ENCODE measurements at places on chromosomes 16 and 17.

- no peak for DNase-seq
Measured at GRCh38 chr16:16106466-16106865, 116.8 kb downstream of the ABCC6 start.

DNA sequence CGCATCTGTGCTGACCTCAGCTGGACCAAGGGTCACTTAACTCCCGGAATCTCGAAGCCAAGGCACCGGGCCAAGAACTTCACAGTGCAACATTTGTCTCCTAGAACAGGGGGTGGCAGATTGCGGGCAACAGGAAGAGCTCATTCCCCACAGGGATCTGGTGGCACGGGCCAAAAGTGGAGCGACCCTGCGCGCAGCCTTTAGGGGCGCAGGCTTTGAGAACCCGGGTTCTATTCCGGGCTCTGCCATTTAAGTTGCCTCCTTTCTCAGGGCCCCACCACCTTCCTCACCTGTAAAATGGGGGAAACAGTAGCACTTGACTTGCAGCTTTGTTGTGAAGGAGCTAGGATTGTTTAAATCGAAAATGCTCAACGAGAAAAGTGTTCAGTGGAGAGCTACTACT lies 651 bp downstream of the SHMT1 start:
- no peak for DNase-seq

- DNase-seq: no peak
Measured at GRCh38 chr16:11218604-11218962, 37.4 kb downstream of the SOCS1 start.

DNA sequence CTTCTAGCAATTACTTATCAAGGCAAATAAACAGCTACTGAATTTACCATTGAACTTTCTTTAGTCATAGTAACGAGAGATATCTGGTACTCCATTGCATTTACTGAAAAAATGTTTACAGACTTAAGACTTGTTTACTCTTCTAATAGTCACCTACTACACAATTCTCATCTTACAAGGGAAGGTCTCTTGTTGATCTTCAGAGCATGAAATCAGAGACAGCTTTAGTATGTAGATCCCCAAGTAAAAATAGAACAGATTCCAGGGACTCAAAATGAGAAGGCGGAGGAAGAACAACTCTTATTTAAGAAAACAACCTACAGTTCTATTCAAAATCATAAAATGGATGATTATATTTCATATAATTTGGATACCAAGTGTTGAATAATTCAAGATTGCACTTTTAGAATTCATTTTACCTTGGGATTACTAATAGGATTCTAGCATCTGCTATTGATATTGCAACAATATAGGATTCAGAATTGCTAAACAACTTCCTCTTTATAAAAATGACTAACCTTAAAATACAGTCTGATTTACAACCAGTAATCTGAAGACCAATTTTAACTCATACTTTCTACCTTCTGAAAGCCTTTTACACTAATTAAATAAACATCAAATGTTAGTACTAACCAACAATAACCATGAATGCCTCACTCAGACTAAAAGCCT lies 20.8 kb downstream of the UBE2G1 start:
- no peak for DNase-seq

- DNase-seq: no peak
Measured at GRCh38 chr17:72387487-72387886, 266.7 kb downstream of the SOX9 start.

- no peak for DNase-seq
Measured at GRCh38 chr17:17650959-17651358, 30.3 kb upstream of the RAI1 start.

DNA sequence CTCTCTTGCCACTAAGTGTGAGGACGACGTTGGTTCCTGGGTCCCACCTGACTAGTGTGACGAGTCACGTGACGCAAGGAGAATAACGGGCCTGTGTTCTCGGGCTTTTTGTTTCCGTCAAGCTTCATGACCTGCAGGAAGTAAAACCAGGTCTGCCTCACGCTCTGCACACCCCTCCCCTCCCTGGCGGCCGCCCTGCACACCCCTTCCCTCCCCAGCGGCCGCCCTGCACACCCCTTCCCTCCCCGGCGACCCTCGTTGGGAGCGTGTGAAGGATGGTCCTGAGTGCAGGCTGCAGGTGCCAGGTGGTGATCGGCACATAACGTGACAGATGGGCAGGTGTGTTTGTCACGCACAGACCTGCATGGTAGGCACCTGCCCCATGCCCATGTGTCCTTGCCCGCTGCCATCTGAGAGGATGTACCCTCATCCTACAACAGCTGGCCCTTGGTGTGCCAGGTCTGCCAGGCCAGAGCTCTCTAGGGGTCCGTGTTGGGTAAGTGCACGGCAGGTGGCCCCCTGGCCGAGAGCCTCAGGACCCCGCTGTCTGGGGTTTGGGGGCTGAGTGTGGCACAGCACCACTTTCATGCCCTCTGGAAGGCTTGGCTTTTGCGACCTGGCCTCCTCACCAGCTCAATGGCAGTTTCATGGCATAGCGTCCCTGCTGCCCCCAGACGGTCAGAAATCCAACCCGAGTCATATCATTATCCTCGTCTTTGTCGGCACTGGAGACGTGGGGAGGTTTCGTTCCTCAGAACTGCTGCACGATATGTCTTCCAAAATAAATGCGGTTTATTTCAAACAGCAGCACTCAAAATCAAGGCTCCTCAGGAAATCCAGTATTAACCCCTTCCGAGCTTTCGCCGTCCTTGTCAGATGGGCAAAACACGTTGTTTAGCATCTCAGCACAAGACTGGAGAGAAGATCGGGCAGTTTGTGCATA lies 191.8 kb upstream of the CHMP6 start:
- no peak for DNase-seq

- peak; percentile 54 for DNase-seq
Measured at GRCh38 chr16:28218109-28218508, 6.3 kb upstream of the XPO6 start.

- peak; percentile 32 for DNase-seq
Measured at GRCh38 chr16:20774703-20775362, 11.0 kb downstream of the ACSM3 start.

DNA sequence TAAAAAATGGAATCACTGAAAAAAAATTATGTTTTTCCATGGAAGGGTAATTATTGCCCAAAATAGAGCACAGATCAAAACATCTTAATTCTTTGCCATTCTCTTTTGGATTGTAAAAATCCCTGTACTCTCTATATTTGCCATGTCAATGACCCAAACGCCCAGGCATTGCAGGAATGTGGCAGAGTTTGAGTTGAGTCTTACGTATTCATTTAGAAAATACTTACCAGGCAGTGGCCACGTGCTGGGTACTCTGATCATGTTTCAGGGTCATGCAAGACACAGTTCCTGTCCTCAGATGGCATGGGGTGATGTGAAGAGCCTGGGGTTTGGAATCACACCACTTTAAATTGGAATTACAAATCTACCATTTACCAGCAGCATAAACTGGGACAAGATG lies 267.7 kb downstream of the ABCC12 start:
- no peak for DNase-seq

DNA sequence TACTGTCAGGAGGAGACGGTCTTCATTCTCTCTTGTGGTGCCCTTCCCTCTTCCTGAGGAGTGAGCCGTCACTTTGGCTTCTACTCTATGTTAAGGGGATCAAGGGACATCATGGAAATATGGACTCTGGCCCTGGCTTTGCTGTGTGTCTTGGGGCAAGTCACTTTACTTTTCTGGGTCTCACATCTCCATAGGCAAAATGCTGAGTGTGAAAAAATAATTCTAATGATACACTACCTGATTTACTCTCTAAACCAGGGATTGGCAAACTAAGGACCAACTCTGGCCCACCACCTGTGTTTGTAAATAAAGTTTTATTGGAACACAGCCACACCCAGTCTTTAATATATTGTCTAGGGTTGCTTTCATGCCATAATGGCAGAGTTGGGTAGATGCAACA lies 548.7 kb upstream of the CDH5 start:
- DNase-seq: no peak

GRCh38 chr17:2178798-2179501 lies 124.0 kb downstream of the HIC1 start:
- DNase-seq: no peak

DNA sequence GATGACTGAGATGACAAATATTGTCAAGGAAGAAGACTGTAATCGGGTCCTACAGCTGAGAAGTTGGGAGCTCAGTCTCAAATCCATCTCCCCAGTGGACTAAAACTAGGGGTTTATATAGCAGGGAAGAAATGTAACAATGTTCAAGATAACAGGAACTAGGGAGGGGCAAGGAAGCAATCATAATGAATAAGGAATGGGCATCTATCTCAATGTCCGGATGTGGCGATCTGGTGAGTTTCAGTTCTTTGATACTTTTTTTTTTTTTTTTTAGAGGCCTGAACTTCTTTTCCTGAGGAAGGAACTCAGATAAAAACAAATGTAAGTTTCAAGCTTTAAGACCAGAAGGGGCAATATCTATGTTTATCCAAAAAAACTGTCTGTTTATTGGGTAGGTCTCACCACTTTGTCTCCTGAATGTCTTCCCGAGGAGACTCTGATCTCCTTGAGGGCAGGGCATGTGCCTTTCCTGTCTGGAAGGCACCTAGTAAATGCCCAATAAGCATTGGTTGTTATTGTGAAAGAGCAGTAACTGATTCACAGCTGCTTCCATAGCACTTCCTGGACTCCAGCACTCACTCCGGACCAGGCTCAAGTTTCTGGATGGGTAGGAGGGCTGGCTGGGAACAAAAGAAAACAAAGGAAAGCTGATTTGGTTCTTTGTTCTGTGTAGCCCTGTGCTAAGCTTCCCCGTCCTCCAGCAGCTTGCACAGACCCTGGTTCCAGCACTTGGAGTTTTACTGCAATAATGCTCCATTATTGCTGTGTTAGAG lies 51.9 kb downstream of the MEOX1 start:
- DNase-seq: no peak

- no peak for DNase-seq
Measured at GRCh38 chr17:6257336-6257735, 177.6 kb downstream of the AIPL1 start.

DNA sequence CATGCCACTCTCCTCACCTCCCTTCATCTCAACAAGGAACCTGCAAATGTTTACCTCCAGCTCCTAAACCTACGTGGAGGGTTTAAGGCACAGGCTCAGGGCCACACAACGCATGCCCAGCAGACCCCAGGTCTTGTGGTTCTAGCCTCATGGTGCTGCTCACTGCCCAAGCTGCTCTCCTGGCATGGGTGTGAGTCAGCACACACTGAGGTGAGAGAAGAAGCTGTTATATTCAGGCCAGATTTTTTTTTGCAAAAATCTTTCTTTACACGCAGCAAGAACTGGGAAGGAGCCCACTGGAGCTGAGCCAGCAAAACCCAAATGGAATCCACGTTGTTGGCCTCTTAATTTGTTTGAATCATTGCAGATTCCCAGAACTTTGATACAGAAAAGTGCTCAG lies 5.5 kb upstream of the C16orf96 start:
- no peak for DNase-seq

GRCh38 chr16:61313931-61314330 lies 722.3 kb downstream of the CDH8 start:
- no peak for DNase-seq

- no peak for DNase-seq
Measured at GRCh38 chr16:56658327-56658875, 642 bp downstream of the MT1F start.

GRCh38 chr16:50670476-50670875 lies 10.6 kb downstream of the SNX20 start:
- no peak for DNase-seq

- DNase-seq: no peak
Measured at GRCh38 chr16:22225060-22225459, 19.0 kb downstream of the EEF2K start.

DNA sequence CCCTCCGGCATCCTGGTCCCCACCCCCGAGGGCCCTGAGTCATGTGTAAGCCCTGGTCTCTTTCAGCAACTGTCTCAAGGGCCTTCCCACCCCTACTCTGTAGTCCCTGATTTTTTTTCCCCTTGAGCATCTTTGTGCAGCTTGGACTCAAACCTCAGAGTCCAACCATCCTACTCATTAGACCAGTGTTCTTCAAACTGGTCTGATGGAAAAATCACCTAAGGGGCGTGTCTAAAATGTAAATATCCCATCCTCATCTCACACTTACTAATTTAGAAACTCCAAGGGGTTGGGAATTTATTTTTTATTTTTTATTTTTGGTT lies 624 bp downstream of the G6PC3 start:
- DNase-seq: peak; percentile 47

GRCh38 chr17:80456465-80457235 lies 19.8 kb downstream of the NPTX1 start:
- DNase-seq: no peak

DNA sequence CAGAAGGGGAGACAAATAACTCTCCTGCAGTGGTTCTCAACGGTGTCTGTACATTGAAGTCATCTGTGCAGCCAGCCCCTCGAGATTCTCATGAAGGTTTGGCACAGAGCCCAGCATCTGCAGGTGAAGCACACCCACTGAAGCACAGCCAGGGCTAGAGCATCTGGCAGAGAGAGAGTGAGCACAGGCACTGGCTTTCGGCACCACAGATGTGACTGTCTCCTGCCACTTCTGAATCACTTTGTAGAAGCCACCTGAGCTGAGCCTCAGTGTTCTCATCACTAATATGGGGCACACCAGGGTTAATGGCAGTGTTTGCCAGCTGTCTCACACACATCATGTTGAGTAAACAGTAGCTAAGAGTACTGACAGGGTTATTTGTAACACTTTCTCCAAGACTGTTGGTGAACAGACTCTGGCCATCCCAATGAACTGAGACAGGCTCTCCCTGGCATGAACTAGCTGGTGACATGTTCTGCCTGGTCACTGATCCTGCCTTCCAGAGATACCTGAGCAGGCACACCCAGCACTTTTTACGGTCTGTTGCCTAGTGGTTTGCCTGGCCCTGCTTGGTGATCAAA lies 10.9 kb downstream of the HSPB9 start:
- no peak for DNase-seq

GRCh38 chr17:3575511-3575910 lies 17.9 kb upstream of the TRPV3 start:
- DNase-seq: no peak

GRCh38 chr16:2904100-2904921 lies 7.4 kb upstream of the FLYWCH1 start:
- DNase-seq: peak; percentile 68

GRCh38 chr17:2034157-2034556 lies 4.2 kb downstream of the DPH1 start:
- no peak for DNase-seq

GRCh38 chr17:11705111-11705510 lies 106.8 kb downstream of the DNAH9 start:
- no peak for DNase-seq

GRCh38 chr17:11823862-11824261 lies 173.4 kb downstream of the ZNF18 start:
- no peak for DNase-seq

GRCh38 chr16:30942426-30942806 lies 6.5 kb upstream of the ORAI3 start:
- DNase-seq: no peak

DNA sequence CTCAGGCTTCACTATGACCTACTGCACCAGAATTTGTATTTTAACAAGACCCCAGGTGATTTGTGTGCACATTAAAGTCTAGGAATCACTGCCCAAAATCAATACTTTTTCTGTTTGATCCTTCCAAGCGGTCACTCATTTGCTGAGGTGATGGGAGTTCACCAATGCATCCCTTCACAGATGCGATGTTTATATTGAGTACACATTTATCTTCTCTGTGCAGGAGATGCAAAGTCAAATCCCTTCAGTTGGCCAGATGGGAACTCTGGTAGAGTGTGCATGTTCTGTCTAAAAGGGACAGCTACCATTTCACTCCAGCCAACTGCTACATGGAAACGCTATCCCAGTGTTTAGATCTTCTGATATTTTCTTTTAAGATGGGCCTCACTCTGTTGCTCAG lies 122.6 kb upstream of the HS3ST2 start:
- DNase-seq: no peak
